ENCODE measurements at places on chromosomes 2 and 18.

GRCh38 chr2:143084462-143084861 is 44.8 kb upstream of the ARHGAP15 start:
- DNase-seq: no peak

GRCh38 chr2:174247474-174248186 is 702 bp downstream of the OLA1 start:
- no peak for DNase-seq

- DNase-seq: no peak
Measured at GRCh38 chr2:108128249-108128648, 111.5 kb upstream of the SULT1C3 start.

DNA sequence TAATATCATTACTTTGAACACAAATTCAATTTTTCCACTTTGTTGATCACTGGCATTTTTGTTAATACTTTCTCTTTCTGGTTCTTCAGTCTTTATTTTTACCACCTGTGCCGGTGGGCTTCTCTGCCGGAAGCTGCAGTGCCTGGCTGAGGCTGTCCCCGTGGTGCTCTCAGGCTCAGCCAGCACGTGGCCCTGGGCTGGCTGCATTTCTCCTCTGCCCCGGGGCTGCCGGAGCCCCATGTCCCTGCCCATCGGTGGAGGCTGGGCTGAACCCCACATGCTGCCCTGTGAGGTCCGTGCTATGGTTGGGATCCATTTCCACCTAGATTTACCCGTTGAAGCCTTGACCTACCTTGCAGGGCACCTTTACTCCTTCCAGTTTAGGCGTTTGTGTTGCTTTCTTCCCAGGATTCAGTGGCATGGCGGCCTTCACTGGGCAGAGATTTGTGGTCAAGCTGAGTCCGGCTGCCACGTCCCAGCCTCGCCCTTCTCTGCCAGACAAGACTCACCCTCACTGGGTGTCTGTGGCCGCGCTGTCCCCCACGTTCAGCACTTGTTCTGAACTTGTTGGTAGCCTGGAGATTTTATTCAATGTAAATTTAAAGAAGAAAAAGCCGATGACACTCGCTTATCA is 12.8 kb upstream of the TMEM18 start:
- DNase-seq: no peak

All from retinal pigment epithelial cell (primary cell).